ENCODE measurements at places on chromosomes 2 and 18.
A peak's percentile ranks its signal among the peaks of the same experiment; 100 is the strongest.

GRCh38 chr2:201260302-201260800, at the start of gene CASP8:
Gene CASP8 (plus strand): TSS chr2:201260536. CDS start chr2:201266487, 5,951 bp downstream.
- DNase-seq: peak; percentile 41

- DNase-seq: no peak
Observed at GRCh38 chr2:1618974-1619373, 125.3 kb downstream of the PXDN start.

- DNase-seq: peak; percentile 10
Observed at GRCh38 chr18:24051031-24051947, 36.7 kb downstream of the TTC39C start.

DNA sequence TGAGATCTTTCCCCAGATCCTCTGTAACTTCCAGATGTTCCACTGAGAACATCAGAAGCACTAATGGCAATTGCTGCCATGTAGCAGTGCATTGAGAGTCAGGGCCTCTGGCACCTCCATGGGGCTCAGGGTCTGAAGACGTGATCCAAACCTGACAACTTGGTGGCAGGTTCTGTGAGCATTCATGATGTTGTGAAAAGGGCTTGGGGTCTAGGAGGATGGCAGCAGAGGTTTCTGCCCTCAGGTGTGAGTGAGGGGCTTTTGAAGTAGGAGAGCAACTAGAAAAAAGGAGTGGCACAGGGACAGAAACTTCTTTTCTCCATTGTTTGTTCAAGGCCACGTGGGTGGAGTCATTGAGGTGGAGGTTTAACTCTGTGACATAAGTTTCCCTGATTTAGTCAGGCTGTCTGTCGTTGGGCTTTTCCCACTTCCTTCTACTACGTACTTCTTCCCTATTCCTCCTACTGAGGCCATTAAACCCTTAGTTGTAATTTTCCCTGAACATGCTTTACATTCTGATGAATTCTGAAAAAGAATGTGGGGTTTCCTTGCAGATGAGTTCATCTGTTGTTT, 13.1 kb downstream of the CFLAR start:
- DNase-seq: peak; percentile 83

DNA sequence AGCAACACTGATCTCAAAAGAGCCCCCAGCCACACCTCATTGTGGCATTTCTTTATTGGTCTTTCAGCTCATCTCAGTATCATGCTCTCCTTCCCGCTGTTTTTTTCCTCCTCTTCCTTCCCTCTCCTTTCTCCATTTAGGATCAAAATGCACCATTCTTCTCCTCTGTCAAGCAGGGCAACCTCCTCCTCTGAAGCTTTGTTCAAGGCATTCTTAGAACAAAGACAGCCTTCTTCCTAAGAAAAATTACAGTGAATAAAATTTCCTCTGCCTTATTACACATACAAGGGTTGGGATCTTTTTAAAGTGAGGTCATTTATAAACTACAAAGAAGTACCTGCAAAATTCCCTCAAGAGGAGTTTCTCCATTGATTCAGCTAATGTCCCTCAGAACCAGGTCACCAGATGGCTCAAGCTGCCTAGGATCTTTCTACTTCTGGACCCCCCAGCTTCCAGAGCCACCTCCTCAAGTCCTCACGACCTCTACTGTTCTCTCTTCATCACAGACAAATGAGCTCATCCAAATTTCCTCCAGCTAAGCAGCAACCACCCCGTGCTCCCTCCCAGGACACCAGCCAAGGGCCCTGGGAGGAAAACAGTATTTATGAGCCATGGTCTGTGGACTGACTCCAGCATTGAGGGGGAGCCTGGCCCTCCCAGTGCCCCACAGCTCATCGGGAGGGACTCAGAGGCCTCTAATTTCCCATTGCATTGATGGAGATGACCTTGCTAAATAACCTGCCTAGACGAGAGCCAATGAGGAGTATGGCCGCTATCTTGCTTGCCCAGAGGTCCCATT, 18.0 kb downstream of the SFXN5 start:
- no peak for DNase-seq

DNA sequence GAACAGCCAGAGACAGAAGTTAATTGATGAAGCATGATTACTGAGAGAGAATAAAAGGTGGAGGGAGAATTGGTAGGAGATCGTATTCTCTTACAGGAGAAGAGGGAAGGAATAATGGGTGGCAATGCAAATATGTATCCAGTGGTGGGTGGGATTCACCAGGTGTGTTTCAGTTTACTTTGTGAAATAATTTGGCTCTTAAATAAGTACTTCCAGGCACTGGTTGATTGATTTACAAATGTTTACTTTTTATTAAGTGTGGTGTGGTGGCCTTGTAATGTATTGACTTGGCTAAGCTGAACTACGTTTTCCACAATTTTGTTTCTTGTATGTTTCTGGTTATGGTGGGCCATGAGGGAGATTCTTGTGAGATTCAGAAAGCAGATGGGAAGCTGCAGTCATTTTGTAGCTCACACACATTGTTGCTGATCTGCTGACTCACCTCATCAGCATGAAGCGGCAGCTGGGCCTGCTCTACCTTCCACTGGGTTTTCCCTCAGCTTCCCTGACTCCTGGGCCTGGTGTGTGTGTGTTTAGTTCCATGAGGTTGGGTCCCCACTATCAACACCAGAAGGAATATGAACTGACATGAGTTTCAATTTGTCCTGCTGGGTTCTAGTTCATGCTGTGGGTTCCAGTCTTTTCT, 32.6 kb downstream of the MYL12B start:
- DNase-seq: peak; percentile 62

DNA sequence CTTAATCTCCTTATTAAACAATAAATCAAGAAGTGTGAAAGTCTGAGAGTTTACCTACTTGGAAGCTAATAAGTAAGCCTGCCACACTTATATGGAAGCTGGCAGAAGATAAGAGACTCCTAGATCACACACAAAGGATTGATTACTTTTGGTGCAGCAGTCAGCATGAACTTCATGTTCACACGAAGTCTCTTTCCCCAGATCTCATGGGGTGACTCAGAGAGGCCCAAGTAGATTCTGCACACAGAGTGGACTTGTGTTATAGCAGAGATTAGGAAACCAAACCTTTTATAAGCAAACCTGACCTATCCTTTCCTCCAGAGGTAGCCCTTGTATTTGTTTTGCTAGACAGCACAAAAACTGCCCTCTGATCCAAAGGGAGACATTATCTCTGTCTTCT, 9.9 kb upstream of the GAREM1 start:
- DNase-seq: no peak

GRCh38 chr2:27651056-27651455, 12.4 kb downstream of the SUPT7L start:
- no peak for DNase-seq

DNA sequence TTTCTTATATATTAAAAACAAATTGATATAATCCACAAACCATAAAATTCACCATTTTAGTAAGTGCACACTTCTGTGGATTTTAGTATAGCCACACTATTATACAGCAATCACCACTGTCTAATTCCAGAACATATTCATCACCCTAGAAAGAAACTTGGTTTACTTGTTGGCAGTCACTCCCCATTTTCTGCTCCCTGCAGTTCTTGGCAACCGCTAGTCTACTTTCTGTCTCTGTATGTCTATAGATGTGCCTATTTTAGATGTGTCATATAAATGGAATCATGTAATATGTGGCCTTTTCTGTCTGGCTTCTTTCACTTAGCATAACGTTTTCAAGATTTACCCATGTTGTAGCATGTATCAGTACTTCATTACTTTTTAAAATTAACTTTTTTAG, 5.7 kb downstream of the CKAP2L start:
- DNase-seq: no peak

DNA sequence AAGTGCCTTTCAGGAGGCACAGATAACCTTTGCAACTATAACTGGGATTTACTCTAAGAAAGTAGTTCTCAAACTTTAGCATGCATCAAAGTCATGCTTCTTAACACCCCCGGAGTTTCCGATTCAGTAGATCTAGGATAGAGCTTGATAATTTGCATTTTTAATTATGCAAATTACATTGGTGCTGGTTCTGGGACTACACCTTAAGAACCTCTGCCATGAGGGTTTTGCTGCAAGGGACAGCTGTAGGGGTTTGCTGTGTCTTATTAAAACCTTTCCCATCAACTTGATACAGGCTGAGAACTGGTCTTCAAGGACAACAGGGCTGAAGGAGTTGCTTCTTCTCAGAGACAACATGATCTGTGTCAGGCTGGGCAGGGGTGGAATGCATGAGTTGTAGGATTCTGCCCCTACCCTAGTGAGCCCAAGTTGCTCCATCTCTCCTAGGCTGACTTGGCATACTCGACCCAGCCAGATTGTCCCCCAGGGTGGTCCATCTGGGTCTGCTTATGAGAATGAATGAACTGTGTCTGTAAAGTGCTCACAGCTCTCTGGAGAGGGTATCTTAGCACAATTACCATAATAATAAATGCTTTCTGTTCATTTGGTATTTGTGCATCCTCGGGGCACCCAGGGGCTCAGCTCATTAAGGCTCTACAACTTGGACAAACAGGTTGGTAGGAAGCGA, 232.7 kb downstream of the CLIP4 start:
- DNase-seq: no peak

- peak; percentile 65 for DNase-seq
Observed at GRCh38 chr2:238908960-238909951, 61.4 kb downstream of the TWIST2 start.

GRCh38 chr18:68504441-68505177, 210.3 kb downstream of the TMX3 start:
- no peak for DNase-seq

- DNase-seq: peak; percentile 67
Observed at GRCh38 chr2:25664183-25664964, 9.0 kb downstream of the DTNB start.

DNA sequence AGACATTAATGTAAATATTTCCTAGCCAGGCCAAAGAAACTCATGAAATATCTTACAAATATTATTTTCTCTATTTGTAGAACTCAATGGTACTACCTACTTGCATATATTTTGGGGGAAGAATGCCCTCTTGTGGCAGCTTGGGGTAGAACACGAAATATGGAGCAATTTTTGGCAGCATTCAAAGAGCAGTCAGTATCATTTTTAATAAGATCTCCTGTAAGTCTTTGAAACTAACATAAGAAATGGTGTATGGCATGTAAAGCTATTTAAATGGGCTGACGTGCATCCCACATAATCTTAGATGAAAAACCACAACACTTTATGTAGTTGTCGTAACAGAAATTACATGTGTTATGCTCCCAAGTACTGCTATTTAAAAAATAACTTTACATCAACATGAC, 62.3 kb upstream of the CCDC195 start:
- DNase-seq: peak; percentile 73

DNA sequence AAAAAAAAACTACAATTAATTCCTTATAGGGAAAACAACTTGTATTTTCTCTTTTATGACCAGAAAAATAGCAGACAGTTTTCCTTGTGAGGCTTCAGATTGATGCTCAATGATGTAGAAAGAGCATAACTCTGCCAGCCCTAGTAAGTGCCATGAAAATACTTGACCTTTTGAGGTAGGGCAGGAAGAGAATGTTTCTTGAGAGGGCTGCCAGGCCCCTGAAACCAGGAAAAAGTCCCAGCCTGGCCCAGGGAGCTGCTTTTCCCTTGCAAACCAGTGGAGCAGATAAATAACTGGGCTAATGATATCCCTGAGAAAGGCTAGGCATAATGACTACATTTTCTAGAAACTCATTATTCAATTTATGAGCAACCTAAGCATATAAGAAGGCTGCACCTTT, 126.8 kb downstream of the SLC8A1 start:
- no peak for DNase-seq

GRCh38 chr2:233156001-233156400, 95.5 kb upstream of the ATG16L1 start:
- DNase-seq: no peak

- DNase-seq: no peak
Observed at GRCh38 chr2:3634596-3635121, 23.3 kb upstream of the ALLC start.

DNA sequence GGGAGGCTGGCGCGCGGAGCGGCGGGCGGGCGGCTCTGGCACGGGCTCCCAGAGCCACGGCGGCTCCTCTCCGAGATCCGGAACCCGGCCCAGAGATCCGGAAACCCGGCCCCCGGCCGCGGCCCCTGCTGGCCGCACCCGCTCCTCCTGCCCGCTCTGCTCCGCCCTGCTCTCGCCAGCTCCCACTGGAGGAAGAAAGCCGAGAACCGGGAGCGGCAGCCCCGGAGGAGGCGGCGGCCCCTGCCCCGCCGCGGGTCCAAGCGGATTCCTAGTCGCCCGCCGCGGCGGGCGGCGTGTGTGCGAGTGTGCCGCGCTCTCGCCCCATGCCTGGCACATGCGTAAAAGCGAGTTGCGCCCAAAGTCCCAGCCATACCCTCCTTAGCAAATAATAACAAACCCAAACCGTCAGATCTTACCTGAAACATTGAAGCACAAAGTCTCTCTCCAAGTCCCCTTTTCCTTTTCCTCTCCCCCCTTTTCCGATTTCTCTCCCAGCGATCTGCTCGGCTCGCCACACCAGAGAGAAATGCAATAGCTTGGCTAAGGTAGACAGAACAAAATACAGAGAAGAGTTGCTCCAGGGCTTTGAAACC, 108.7 kb upstream of the KCTD1 start:
- peak; percentile 58 for DNase-seq

DNA sequence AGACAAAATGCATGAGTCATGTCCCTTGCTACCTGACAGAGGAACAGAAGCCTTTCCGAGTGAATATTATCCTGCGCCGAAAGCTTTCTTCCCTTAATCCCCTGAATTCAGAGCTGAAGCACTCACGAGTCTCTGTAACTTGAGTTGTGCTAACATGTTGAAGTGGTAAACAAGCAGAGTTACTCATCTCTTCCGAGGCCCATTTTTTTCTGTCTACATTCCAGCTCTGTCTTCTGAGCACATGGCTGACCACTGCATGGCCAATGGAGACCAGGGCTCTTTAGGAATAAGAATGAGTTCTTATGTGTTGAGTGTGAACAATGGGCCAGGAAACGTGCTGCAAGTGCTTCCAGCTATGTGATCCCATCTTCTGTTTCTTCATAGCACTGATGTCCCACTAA, 73.1 kb upstream of the PID1 start:
- DNase-seq: peak; percentile 66

DNA sequence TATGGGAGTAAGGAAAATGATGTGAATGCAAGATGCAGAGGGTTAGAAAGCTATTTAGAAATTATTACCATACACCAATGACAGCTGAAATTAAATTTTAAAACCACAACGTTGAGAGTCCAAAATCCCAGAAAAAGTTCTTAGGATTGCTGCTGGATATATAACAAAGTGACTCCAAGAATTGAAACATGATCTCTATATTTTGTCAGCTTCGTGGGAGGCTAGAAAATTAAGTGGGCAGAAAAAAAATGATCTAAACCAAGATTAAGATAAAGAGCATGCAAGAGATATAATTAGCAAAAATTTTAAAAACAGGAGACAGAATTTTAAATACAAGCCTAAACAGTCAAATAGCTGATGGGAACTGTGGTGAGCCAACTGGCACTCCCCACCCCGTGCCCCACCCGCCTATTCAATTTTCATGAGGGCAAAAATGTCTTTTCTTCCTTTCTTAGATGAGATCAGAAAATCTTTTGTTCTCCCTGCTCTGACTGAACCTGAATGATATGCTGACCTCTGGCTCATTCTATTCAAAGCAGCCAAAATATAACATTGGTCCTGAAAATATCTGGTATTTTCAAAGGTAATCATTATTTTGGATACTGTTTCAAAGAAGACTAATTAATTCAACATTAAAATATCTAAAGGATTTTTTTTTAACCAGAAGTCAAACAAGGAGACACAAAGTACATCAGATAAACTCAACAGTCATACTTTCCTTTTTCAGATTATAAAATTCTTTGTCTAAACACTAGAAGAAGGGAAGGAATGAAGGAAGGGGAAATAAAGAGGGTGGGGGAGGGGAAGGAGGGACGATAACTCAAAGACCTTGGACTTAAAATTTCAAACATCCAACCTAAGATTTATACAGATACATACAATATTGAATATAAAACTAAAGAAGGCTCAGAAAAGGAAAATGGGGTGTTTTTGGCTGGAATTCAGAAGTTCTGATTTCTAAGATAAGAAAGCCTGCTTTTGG, 12.2 kb downstream of the KANSL3 start:
- no peak for DNase-seq

Measured in fibroblast of upper back skin (primary cell).